ENCODE measurements at places on chromosomes 16 and 17.

DNA sequence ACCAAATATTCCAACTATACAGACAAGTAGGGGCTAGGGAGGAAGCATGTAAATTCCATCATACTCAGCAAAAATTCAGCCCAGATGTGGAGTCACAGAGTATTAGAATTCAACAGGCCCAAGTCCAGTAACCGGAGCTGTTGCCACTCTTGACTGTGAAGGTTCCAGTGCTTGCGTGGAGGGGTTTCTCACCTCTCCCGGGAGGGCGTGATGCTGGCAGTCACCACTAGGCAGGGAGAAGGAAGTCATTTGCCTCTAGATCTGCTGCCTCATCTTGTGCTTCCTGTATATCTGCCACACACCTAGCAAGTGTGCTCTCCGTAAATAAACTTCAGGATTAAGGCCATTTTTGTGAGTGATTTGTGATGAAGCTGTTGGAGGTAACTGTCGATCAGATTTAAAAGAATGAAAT, 1.0 kb upstream of the CKLF start:
- DNase-seq, result no peak

- DNase-seq, result no peak
Measured at GRCh38 chr16:48556243-48556912, 53.6 kb downstream of the N4BP1 start.

DNA sequence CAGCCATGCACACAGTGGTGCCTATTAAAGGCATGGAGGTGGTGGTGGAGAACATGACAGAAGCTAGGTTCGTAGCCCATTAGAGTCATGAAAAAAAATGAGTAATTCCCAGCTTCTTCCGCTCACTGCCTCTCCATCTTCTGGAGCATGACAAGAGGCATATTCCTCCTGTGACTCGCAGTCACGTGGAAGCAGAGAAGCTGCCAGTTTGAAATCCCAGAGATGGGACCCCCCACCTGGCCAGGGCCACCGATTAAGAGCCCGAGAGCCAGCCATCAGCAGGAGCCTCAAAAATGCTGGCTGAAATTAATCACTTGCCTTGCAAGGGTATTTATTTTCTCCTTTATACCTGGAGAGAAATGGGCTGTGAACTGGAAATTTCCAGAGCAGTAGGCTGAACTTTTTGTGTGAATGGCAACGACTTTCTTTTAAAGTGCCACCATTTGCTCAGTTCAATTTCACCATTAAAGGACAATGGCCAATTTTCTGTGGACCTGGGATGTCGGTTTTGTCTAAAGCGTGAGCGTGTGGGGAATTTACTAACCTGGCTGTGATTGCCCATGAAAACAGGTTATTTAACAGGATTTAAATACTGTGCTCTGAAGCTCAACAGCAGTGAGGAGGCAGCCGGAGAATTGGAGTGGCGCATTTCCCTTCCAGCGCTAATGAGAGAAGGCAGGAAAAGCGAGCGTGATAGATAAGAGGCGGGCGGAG, 189.7 kb upstream of the SDK2 start:
- peak; percentile 35 for DNase-seq

DNA sequence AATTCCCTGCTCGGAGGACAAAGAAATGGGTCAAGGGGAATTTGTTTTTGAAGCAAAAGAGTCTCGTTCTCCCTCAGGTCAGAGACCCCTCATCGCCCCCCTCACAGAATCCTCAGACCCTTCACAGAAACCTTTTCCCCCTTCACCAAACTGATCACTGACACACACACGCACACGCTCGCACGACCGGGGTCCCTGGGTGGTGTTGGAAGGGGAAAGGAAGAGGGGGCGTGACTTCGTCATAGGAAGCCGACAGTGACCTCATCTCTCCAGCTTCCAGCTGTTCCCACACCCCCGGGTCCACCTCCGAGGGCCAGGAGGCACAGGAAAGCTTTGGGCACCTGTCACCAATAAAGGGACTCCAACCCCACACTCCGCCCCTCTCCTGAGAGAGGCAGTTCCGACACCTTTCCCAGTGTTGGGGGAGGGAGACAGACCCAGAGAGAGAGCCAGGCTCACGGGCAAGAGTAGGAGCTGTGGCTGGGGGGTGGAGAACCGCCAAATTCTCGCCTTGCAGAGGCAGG, 1.2 kb downstream of the ASGR1 start:
- no peak for DNase-seq

- no peak for DNase-seq
Measured at GRCh38 chr16:65772134-65772732, 594.3 kb upstream of the CDH5 start.

DNA sequence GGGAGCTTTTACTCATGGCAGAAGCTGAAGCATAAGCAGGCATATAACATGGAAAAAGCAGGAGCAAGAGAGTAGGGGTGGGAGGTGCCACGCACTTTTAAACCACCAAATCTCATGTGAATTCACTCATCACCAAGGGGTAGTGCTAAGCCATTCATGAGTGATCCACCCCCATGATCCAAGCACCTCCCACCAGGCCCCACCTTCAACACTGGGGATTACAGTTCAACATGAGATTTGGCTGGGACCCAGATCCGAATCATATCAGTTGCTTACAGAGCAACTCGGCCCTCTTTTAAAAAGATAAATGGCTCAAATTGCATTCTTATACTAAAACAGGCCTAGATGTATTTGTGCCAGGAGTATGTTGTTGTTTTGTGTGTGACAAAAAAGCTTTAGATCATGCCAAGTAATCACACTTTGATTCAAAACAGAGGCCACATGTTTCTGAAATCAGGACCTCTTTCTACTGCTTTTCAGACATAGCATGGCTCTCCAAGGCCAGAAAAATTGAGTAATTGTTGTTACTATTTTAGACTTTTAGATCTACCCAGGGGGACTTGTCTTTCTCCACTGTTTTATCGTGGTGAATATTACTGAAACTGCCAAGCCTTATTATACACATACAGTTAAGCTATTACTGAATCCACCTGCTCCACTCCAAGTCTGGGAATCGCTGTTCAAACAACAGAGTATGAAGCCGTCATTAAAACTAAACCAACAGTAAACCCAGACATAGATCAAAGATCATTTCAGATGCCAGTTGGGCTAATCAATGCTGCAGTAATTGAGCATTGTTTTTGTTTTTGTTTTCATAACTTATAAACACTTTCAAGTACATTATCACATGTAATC, 163.3 kb downstream of the KCNJ2 start:
- no peak for DNase-seq

DNA sequence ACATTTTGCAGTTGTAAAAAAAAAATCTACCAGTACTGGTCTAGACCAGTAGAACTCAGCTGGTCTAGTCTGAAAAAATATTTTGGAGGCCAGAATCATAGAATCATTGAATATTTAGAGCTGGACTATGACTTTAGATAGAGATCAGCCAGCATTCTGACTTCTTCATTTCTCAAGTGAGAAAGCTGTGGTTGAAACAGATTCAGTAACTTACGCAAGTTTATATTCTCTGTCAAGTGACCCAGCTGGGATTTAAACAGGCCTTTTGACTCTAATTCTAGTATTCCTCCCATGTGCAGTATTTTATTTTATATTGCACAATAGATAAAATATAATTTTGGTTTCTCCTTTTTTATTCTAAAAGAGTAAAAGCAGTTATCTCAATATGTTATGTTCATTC, 4.9 kb downstream of the TNRC6A start:
- no peak for DNase-seq

DNA sequence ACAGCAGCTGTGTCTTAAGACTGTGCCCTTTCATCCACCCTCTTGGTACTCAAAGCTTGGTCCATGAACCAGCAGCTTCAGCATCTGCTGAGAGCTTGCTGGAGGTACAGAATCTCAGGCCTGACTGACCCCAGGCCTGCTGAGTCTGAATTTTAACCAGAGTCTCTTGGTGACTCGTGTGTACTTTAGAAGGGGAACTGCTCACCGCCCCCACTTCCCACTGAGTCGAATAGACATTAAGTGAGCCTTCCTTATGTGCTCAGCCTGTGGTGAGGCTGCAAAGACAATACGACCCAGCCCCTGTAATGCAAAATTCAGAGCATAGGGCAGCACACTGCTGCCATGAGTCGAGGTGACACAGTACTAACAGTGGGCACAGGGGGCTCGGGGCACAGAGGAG, 662.8 kb downstream of the WWOX start:
- no peak for DNase-seq

- DNase-seq, result no peak
Measured at GRCh38 chr16:77221482-77221881, 22.3 kb downstream of the SYCE1L start.

DNA sequence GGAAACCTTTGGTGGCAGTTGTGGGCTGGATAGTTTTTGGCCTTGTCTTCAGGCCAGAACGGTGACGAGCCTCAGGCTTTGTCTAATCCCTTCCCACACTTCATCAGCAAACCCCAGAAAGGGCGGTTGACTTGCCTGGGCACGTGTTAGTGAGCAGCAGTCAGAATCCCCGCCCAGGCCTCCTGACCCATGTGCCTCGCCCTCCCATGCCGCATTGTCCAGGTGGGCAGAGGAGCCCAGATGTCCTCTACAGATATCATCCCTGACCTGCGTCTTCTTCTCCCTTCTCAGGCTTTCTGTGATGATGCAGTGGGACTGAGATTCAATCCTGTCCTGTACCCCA, 82.5 kb downstream of the OR1D5 start:
- DNase-seq, result no peak

DNA sequence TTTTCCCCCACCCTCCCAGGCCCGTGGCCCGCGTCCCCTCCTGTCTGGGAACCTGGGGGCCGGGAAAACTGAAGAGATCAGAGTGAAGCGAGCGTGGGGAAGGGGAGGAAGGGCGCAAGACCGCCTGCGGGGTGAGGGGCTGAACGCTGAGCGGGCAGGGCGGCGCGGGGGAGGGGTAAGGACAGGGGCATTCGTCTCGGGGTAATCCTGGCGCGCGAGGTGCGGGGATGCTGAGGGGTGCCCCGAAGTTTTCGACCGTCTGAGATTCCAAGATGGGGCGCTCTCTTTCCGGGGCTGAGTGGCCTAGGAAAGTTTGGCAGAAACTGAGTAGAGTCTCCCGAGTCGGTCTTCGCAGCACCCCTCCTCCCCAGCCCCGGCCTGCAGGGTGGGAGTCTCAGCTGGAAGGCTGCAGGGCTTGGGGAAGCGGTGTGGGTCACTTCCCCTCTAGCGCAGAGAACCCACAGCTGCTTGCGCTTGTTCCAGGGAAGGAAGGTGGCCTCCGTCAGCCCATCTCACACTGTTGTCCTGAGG, 555 bp downstream of the TTYH2 start:
- DNase-seq, result no peak

DNA sequence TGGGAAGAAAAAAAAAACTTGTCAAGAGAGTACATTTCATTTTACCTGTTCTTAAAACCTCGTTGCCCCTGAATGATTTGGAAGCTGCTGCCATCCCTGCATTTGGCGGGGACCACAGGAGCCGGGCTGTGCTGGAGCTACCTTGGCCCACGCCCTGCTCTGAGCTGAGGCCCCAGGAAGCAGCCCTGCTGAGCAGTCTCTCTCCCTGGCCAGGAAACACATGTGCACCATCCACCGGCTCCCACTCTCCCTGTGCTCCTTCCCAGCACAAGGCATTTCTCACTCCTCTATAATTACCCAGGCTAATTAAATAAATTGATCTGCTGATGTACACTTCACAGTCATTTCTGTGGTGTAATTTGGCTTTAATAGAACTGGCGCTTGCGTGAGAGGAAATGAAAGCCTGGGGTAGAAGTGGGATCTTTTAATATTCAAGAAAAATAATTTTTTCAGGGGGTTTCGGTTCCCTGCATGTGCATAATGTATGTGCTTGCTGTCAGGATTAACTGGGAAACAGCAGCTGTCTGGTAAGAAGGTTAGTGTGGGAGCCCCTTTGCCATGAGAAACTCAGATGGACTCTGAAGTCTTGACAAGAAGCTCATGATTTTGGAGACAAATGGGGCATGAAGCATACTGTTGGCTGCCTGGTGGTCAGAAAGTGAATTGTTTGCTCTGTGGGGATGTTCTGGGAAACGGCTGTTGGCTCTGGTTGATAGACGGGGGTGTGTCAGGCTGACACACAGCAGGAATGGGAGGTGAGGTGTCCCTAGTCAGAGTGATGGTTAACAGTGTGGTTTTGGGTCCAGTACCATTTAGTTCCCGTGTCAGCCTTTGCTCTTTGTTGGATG, 252.3 kb upstream of the EEF2KMT start:
- no peak for DNase-seq

- no peak for DNase-seq
Measured at GRCh38 chr17:2138761-2139160, 83.9 kb downstream of the HIC1 start.

- no peak for DNase-seq
Measured at GRCh38 chr17:82113941-82114340, 15.9 kb upstream of the FASN start.

- no peak for DNase-seq
Measured at GRCh38 chr17:33227911-33228310, 65.2 kb downstream of the ASIC2 start.

DNA sequence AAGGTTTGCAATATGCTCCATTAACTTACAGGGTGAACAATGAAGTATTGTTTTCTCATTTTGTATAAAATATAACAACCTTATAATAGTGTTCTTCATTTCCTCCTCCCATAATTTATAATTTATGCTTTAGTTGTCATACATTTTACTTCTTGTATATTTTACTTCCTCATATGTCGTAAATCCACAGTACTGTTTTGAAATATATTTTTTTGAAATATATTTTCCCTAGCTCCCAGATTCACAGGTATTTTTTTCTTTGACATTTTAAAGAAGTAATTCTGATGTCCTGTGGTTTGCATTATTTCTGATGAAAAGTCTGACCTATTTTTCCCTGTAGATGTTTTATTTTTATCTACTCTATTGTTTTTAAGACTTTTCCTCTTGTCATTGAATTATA, 52.7 kb downstream of the VMP1 start:
- no peak for DNase-seq

GRCh38 chr16:61366006-61366405, 670.2 kb downstream of the CDH8 start:
- no peak for DNase-seq

- no peak for DNase-seq
Measured at GRCh38 chr16:24497440-24497839, 41.9 kb upstream of the RBBP6 start.

GRCh38 chr17:77311371-77311981, 170.7 kb downstream of the SEC14L1 start:
- DNase-seq, result no peak

- DNase-seq, result no peak
Measured at GRCh38 chr17:34269969-34270368, at the start of gene CCL7. Gene CCL7, plus strand, starts transcription at chr17:34270221. Its CDS starts 70 bp downstream, at chr17:34270291.

DNA sequence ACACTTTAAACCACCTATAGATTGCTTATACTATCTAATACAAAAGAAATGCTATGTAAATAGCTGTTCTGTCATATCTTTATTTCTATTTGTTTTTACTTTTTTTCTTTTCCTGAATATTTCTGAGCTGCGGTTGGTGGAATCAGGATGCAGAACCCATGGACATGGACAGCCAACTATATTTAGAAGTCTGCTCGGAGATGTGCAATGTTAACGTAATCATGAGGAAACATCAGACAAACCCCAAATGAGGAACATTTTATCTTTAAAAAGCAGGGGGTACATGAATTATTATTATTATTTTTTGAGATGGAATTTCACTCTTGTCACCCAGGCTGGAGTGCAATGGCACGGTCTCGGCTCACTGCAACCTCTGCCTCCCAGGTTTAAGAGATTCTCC, 31.4 kb upstream of the GHDC start:
- no peak for DNase-seq

- no peak for DNase-seq
Measured at GRCh38 chr17:57707892-57708291, 37.2 kb downstream of the CCDC182 start.

GRCh38 chr17:29059281-29059680, 16.3 kb downstream of the PIPOX start:
- DNase-seq, result no peak

GRCh38 chr17:37094391-37094790, 145.6 kb downstream of the AATF start:
- DNase-seq, result no peak
